ENCODE measurements at places on chromosomes 2 and 18. TPM values are rescaled to one million over a fixed set of nuclear protein-coding genes. Genes with fewer than 3 reads are reported as not detected.

The C2orf78 gene
- total RNA-seq, result not detected

The SAP130 gene
- 27.4 TPM for total RNA-seq

The OR6B2 gene
- total RNA-seq, result not detected

The LCT gene
- 0.36 TPM for total RNA-seq

The C2orf74 gene
- 25.7 TPM for total RNA-seq

The NPHP1 gene
- 0.96 TPM for total RNA-seq

The B4GALT6 gene
- total RNA-seq, result 0.47 TPM

The KIF1A gene
- total RNA-seq, result not detected

The FBXO15 gene
- total RNA-seq, result 4.5 TPM

The TRIM43 gene
- not detected for total RNA-seq

The ANKRD12 gene
- total RNA-seq, result 198 TPM

The CNGA3 gene
- total RNA-seq, result not detected

The EIF5B gene
- 46.7 TPM for total RNA-seq

The TMEM200C gene
- not detected for total RNA-seq

DNA sequence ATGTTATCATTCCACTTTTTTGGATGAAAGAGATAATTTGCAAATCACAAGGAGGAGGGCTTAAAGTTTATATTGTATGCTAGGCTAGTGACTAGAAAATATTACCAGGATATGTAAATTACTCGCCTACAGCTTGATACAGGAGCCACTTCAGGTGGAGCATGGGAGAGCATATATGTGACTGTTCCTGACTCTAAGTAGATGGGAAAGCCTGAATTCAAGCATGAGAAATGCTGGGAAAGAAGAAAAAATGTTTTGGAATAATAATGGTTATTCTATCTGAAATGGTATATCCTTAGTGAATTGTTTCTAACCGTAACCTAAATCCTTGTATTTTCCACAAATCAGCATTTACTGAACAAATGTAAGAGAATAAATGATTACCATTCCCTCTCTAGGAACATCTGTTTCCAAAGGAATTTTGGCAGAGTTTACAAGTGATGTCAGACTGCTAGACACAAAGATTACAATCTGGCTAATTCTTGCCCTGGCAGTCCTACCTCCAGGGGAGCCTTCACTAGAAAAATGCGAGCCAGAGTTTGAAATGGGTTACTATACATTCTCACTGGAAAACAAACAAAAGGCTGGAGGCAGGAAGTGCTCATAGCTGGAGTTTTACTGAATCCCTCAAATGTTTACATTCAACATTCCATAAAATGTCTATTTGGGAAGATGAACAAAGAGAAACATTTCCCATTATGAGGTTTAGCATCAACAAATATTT lies 129.4 kb upstream of the MAPRE2 start:
- DNase-seq, result no peak

- no peak for DNase-seq
These were observed 6.4 kb downstream of the PDK1 start for GRCh38 chr2:172562298-172562697.

DNA sequence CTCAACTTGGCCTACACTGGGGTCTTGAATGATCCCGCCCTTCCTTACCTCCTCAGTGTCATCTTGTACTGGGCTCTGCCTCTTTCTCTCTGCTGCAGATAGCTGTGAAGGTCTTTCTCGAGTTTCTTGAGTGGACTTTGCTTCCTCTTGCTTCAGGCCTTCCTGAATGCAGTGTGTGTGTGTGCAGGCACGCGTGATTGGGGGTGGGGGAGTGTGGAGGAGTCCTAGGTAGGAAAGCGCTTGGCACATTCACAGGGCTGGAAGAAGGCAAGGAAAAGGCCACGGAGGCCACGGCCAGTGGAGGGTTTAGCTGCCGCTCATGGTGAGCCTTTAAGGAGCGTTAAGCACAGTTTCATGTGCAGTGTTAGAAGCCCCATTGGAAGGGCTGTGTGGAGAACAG lies 5.5 kb downstream of the RALB start:
- no peak for DNase-seq

- DNase-seq, result no peak
These were observed 48.2 kb downstream of the TWIST2 start for GRCh38 chr2:238895891-238896600.

- DNase-seq, result no peak
These were observed 70.3 kb downstream of the SCN1A start for GRCh38 chr2:166057370-166058164.

- DNase-seq, result no peak
These were observed 125.7 kb upstream of the LYPD6 start for GRCh38 chr2:149204686-149205085.

GRCh38 chr2:129293326-129293725 lies 686.1 kb upstream of the RAB6C start:
- no peak for DNase-seq

- DNase-seq, result no peak
These were observed 739.5 kb upstream of the SALL3 start for GRCh38 chr18:78240101-78240500.

- DNase-seq, result no peak
These were observed 62.1 kb downstream of the SETBP1 start for GRCh38 chr18:44742718-44743311.

DNA sequence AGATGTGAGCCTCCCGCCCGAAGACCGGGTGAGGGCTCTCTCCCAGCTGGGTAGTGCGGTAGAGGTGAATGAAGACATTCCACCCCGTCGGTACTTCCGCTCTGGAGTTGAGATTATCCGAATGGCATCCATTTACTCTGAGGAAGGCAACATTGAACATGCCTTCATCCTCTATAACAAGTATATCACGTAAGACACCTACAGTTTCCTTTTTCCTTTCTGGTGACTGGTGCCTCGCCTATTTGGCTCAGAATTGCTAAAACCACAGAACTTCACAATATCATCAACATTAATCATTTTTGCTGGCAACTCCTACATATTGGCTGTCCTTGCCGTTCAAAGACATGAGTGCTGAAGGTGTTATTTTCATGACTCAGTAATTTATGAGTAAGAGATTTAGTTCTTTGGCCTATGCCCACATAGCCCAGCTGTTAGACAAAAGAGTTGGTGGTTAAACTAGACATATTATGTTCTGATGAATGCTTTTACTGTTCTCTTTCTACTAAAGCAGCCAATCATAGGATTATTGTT lies 2.2 kb downstream of the STAMBP start:
- no peak for DNase-seq

DNA sequence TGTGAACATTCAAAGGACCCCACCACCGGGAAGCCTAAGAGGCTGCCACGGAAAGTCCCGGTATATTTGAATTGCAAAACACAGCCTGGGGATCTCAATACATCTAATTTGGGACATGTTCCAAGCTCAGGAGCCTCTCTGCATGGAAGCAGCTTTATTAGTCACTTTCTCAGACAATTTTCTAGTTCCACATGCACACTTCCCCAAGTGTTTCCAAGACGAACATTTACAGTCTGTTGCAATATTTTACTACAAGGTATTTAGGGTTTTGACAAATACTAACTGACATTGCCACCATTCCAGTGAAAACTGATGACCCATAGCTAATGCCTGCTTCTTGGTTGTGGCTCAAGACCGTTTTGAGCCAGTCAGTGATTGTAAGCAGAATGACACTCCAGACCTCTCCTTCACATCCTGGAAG lies 145.3 kb downstream of the NCKAP5 start:
- DNase-seq, result no peak

DNA sequence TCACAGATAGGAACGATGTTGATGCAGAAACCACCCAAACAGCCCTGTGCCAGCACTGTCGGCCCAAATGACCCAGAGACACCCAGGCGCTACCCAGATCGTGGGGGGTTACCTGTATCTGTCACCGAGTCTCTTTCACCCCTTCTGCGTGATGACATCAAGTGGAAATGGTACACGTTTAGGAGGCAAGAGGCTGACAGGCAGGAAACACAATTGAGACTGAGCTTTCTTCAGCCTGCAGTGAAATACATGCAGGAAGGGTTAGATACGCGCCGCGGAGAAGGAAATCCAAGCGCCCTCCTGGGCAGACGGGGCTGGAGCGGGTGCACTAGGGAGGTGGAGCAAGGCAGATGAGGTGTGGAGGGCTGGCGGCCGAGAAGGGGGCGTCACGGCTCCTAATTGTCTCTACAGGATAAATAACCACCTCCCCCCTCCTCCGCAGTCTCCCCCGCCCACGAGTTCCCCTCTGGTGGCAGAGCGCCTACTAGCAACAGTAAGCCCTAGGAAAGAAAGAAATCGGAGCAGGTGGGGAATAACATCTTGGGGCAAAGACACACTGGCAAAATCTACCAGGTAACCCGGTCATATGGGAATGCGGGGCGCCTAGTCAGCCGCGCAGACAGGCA lies at the start of gene RNF152:
Gene RNF152 (minus strand): TSS at position 325 of the 626 bp plus-strand sequence. CDS start 76,544 bp downstream, outside the sequence.
- peak; percentile 15 for DNase-seq

- DNase-seq, result no peak
These were observed 13.1 kb upstream of the PHLPP1 start for GRCh38 chr18:62702259-62702658.

DNA sequence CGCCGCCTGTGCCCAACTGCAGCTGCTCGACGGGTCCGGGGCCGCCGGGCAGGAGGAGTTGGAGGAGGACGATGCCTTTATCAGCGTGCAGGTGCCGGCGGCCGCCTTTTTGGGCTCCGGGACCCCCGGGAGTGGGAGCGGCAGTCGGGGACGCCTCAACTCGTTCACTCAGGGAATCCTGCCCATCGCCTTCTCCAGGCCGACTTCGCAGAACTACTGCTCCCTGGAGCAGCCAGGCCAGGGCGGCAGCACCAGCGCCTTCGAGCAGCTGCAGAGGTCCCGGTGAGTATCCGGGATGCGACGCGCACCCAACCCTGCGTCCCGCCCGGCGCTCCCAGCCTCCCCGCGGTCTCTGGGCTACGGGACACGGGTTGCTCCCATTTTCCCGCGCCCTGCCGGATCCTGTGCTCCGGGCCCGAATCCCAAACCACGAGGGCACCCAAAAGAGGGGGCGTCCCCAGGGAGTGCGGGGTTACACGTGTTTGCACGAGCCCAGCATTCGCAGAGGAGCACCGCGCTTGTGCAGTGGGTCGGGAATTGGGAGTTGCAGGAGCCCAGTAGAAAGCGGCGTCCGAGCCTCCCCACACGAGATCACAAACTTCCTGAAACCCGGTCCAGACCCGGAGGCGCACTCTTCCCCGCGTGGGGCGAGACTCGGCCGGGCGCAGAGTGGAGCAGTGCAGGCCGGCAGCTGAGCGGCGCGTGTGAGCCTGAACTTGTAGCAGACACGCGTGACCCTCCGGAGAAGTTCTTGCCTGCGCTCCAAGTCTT lies 1.2 kb downstream of the CABLES1 start:
- DNase-seq, result peak; percentile 27

GRCh38 chr18:39380186-39380725 lies 1814.7 kb upstream of the CELF4 start:
- DNase-seq, result no peak

DNA sequence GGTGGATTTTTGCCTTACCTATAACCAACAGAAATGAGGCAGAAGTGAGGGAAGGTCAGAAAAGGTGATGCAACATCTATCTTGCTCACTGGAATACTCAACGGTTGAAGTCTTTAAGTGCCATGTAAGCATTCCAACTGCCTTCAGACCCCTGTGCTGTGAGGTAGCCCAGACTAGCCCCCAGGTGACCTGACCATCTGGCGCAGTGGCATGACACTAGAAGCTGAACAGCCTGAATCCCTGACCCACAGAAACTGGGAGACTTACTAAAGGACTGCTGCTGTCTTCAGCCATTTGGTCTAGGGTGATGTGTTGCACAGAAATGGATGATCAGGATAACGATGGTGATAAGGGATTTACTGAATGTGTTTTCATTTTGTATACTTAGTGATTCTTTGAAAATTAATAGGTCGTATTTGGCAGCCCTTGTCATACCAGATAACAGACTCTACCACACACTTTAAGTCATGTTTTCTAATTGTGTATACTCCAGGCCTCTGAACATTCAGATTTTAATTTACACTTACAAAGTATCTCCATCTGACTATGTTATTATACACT lies 161.5 kb downstream of the STK39 start:
- DNase-seq, result no peak

- no peak for DNase-seq
These were observed 76.7 kb upstream of the ZNF397 start for GRCh38 chr18:35164133-35164532.

DNA sequence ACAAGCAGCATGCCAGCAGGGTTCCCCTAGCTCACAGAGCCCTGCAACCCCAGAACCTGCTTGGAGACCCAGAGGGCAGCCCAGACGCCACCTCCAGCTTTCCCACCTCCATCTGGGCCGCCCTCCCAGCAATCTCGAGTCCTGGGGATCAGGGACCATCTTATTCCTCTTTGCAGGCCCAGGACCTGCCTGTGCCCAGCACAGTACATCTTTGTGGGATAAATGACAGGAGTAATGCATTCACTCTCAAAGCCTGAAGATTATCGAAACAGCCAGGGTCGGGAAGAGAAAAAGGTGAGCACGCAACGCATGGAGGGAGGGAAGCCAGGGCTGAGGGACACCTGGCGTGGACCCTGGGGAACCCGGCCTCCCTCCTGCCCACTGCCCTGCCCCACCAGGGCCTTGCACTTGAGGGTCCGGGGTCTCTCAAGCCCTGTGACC lies 144.1 kb downstream of the NDUFA10 start:
- no peak for DNase-seq

GRCh38 chr2:146131048-146131447 lies 1611.1 kb upstream of the ZEB2 start:
- DNase-seq, result no peak

DNA sequence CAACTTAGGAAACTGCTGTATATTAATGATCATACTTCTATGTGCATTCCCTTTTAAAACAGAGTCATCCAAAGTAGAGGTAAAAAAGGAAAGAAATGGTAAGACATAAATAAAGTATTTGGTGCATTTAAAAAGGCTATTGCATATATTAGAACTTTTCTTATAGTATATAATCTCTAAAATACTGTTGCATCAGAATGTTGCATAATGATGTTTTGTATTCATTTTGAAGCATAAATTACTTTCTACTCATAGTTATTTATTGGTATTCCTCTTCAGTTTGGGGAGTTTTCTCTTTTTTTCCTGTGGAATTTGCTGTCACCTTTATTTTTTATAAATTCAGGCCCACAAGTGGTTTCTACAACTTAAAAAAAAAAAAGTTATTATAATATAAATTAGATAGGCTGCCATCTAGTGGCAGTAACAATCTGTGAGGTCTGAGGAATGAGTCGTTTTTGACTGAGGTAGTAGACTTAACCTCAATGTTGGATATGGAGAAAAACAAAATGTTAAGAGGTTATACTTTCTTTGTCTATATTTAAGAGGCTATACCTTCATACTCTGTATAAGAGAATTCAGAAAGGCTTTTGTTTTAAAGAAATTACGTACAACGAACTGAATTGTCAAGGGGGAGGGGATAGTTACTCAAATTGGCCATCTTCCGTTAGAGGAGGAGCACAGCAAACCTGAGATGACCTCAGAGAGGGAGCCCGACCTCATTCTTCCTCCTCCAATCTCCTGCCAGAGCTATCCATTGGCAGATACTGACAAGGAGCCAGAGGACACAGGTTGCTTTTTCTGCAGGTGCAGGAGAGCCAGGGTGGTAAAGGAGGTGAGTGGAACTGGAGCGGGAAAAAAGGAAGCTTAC lies 23.8 kb downstream of the ANKAR start:
- DNase-seq, result peak; percentile 51

DNA sequence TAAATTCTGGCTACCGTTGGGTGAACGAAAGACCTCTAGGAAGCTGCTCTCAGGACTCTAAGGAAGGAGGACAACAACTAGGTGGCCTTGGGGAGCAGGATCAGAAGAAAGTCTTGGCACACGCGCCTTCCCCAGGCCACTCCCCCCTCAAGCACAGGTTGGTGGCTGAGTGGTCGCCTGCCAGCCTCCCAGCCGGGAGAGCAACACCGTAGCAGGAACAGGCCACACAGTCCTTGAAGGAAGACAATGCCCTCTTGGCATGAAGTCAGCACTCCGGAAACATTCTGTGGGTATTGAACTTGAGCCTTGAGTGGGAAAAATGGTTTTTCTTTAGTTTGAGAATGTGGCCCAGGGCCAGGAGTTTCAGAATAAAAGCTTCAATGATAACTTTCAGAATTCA lies 87.4 kb upstream of the AGAP1 start:
- DNase-seq, result no peak
